Activated T-cell treated with anti-CD3 and anti-CD28 coated beads, Interleukin-2, amount 50 U/mL, for 24 hours (primary cell): ENCODE measurements at places on chromosomes 7 and 10.

DNA sequence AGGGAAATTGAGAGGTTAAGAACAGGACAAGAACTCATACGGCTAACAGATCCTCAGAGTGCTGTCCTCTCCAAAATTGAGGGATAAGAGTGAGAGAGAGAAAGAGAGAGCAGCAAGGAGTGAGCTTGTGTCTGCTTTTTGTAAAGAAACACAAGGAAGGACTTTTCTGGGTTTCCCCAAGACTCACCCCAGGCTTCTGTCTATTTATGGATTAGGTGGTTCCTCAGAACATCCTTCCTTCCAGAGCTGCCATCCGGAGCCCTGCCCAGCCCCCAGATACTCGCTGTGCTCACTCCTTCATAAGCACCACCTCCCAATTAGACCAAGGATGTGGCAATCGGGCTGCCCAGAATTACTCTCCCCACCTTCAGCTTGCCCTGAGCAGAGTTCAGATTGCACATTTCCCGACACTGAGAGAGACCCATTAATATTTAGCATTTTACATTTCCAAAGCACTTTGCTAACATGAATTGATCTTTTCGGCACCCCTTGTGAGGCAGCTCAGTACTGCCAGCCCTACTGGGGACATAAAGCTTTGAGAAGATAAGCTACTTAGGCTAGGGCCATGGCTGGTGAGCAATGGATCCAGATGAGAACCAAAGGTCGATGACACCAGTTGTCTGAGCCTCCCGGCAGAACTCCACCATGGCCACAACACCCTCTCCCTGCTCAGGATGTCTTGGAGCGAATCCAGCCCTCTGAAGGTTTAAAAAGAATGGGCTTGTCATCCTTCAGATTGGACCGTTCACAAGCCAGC lies 19.2 kb upstream of the R3HCC1L start:
- no peak for DNase-seq

DNA sequence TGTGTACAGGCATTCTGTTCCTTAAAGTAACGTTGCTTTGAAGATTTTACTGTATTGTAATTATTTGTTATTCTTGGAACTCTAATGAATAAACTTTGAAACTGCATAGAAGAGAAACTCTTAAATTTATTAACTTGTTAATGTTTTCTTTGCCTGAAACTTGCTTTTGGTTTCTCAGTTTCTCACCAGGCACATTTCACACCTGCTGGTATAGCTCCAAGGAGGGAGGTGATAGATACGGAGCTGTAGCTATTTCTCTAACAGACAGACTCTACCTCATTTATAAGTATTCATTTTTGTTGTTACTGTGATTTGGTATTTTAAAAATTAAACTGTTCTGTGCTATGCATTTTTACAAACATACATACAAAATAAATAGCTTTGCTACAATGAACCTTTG lies 32.7 kb downstream of the R3HCC1L start:
- DNase-seq, result no peak

DNA sequence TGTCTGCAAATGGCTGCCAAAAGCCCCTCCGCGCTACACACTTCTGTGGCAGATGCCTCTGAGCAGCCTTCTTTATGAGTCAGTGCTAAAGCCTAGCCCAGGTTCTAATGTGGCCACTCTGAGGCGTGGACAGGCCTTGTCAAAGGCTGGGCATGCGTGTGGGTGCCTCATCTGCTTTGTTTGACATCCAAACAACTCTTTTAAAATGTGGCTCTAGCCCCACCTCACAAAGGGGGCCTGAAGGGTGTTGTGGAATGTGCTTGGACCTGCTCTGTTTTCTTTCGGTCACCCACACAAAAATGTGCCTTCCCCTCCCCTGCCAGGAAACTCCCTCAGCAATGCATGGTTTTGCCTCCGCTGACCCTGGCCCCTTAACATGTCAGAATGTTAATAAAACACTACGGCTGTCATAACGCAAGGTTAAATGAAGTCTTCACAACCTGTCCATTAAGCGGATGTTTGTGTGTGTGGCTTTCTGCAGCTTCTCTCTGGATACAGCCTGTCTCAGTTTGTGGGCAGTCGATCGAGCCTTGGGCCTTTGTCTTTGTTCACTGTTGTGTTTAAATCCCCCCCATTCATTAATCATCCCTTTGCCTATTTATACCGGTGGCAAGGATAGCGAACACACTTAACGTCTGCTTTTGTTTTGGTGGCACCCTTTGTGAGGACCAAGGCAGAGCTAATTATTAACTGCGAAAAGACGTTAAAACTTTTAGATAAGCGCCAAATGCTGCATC lies 718.9 kb downstream of the LRMDA start:
- no peak for DNase-seq

DNA sequence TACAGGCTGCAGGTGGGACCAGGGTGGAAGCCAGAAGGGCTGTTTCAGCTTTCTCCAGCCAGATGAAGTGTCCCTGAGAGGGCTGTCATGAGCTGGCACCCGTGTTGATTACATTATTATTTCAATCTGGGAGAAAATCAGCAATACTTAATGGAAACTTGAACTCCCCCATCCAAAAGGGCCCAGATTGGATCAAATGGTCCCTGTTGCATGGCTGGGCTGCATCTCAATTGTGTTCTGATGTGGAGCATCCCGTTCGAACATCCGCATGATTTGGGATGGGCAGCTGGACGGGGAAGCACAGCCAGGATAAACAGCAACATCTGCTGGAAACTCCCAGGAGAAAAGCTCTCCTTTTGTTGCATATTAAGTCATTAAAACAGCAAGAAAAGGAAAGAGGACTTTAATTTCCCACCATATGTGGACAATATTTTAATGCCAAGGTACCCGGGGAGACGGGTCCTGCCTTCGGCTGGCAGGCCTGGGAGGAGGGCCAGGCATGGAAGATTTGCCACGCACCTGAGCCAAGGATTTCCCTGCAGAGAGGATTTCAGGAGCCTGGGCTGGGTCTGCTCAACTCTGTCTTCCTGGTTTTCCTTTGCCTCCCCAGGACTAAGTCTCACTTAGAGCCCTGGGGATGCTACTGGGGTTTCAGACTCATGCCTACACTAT lies 52.4 kb downstream of the NPTX2 start:
- no peak for DNase-seq

GRCh38 chr10:110226543-110226925 lies 19.1 kb downstream of the MXI1 start:
- DNase-seq, result peak; percentile 89

DNA sequence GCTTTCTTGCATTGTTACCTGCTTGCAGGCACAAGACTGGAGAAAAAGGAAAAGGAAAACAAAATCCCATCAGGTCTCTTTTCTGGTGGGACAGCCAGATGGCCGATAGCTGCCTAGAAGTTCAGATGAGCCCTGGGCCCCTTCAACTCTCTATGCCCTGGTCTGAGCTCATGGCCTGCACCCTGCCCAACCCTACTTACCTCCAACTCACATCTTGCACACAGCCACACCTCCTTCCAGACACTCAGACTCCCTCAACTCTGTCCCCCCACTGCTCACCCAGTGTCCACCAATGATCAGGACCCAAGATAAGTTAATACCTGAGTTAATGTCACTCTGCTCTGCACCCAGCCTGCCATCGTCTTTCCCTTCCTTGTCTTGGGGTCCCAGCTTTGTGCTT lies 10.9 kb downstream of the RBP3 start:
- DNase-seq, result no peak

DNA sequence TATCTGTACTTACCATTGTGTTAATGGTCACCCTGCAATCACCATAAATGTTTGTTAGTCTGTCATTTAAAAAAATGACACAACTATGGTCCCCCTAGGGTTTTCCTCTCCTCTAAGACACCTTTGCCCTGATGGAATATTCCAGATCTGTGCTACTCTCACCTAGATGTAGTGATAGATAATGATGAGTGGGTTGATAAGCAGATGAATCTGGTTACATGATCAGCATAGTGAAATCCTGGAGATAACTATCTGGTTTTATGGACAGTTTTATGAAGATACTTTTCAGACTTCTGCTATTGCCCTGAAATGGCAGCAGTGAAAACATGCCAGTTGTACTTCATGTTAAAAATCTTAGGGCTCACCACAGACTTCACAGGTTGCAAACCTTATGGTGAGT lies 152.4 kb downstream of the GATA3 start:
- no peak for DNase-seq

DNA sequence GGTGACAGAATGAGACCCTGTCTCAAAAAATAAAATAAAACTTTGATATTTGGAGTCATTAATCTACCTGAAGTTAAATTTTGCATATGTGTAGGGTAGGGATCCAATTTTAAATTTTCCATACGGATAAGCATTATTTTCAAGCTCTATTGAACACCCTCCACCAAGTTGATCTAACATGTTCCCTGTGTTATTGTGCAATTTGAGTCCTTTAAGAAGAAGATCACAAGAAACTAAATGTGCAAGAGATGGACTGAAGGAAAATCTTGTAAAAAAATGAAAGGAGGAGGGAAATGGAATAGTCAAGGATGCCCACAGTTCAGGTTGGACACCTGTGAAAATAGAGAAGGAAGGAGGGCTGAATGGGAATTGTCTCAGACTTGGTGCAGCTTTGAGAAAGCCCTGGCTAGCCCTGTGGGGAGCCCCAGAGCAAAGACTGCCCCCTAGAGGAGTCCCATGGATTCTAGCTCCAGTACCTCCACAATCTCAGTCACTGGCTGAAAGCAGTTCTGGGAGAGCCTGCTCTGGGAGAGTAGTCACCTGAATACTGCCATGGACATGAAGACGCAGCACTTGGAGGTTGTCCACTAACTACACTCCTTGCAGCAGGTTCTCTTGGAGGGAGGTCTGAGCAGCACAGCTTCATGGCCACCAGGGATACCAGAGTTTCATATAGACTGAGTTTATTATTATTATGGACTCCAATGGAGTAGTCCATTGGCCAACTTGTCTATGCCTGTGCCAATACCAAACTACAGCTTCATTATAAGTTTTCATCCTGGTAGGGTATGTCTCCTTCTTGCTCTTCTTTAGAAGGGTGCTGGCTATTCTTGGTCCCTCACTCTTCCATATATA lies 5.7 kb upstream of the TIAL1 start:
- no peak for DNase-seq

- no peak for DNase-seq
Observed at GRCh38 chr10:80617807-80618206, 80.1 kb downstream of the SH2D4B start.

DNA sequence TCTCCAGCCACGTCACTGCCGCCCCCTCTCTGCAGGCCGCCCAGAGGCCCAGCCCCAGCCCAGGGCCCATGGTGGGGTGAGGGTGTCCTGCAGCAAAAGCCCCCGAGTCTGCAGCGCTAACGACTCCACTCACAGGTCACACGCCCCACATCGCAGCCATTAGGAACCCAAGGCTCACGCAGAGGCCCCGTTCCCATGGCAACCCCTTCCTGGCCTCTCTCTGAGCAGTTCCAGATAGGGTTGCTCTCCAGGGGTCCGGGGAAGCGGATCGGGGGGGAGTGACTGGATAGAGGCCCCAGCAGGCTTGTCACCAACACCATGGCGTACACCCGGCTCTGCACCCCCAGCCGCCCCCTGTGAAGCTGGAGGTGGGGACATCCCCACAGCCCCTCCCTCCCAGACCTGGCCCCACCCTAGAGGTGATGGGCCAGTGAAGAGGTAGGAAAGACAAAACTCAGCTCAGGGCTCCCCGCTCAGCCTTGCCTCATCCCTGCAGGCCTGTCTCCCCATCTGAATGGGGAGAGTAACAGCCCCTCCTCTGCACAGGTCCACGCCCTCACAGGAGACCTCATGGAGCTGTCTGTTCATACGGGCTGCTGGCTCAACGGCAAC lies 41.2 kb downstream of the TNRC18 start:
- no peak for DNase-seq

- DNase-seq, result no peak
Observed at GRCh38 chr10:12022580-12023257, 19.9 kb downstream of the UPF2 start.

- DNase-seq, result no peak
Observed at GRCh38 chr7:38452681-38453108, 178.5 kb downstream of the AMPH start.

GRCh38 chr7:142956951-142957623 lies 5.1 kb downstream of the KEL start:
- DNase-seq, result no peak

- no peak for DNase-seq
Observed at GRCh38 chr10:11322698-11323097, 288.8 kb downstream of the USP6NL start.

DNA sequence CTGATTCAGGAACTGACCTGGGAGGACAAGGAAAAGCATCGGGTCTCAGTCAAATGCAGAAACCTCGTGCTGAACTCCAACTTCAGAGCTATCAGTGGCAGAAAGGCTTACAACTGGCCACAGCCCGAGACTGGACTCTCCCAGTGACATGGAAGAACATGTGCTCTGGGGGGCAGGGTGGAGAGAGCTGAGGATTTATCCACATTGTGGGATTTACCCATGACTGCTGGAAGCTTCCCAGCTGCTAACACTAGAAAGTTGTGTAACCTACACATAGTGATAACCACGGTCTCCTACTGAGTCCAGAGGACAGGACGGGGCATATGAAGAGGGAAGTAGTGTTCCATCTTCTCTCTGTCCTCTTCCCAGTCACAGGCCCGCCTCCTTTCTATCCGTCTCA lies 103.4 kb downstream of the ITIH5 start:
- DNase-seq, result no peak

DNA sequence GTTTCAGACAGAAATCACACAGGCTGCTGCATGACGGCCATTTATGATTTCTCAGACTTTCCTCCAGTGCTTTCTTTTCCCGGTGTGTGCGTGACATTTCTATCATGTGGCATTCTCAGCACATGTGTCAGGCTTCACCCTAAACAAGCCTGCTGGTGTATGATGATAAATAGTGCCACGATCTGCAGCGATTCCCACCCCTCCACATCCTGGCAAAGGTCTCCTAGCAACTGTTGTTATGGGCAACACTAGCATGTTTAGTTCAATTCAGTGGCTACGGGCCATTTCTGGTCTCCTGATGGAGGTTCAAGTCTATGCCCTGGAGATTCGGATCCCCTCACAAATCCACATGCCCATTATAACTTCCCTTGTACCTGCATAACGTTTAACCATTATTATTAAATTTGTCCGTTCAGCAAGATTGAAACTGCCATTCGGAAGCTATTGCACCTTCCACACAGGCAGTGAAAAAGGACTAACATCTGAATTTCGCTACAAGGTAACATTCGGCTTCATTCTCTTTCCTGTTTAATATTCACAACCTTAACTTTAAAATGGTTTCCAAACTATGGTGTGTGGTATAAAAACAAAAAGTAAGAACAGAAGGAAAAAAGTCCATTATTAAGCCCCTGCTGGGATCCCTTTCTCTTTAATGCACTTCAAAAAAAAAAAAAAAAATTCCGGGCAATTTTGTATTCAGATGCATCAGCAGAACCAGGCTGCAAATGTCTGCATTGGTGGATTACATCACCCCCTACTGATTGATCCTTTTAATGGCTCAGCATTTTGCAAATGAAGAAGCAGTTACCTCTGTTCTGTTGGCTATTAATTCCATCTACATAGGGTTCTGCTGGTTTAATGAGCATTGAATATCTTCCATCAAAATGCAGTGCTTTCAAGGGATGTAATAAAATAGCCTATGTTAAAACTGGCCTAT lies 90.2 kb downstream of the FRMD4A start:
- no peak for DNase-seq

GRCh38 chr10:102554531-102554930 lies 50.8 kb downstream of the SUFU start:
- DNase-seq, result no peak
